Activated CD4-positive, alpha-beta T cell treated with anti-CD3 and anti-CD28 coated beads, Interleukin-2, amount 50 U/mL, for 24 hours (primary cell): ENCODE measurements at places on chromosomes 1 and 21.

GRCh38 chr1:66728021-66728420 is 24.2 kb upstream of the DYNLT5 start:
- DNase-seq: no peak

DNA sequence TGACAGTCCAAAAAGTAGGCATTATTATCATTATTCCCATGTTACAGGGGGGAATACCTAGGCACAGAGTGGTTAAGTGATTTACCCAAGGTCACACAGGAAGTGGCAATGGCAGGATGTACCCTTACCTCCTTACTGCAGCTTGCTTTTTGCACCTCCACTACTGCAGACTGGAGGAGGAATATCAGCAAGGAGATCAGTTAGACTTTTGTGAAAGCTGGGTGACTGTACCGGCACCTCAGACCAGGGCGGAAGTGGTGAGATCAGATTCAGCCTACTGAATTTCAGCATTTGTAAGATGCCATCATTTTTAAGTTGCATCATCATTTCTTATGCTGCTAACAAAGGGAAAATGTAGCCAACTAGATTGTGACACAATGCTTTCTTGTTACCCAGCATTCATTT is 4.5 kb downstream of the ADARB1 start:
- DNase-seq: peak; percentile 46

DNA sequence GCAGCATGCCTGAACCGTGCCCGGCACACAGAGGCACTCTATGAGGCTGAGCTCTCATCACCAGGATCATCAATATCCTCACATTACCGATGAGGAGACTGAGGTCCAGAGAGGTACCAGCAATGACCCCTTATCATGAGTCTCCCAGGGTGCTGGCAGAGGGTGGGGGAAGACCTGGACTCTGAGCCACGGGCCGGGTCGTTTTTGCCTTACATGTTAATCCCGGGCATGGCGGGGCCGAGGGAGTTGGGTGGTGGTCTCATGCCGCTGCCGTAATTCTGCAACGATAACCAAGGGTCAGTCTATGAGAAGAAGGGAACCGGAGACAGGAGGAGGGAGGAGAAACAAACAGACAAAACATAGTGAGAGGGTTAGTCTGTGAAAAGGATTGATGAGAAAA is 43.1 kb downstream of the MRPL37 start:
- no peak for DNase-seq

DNA sequence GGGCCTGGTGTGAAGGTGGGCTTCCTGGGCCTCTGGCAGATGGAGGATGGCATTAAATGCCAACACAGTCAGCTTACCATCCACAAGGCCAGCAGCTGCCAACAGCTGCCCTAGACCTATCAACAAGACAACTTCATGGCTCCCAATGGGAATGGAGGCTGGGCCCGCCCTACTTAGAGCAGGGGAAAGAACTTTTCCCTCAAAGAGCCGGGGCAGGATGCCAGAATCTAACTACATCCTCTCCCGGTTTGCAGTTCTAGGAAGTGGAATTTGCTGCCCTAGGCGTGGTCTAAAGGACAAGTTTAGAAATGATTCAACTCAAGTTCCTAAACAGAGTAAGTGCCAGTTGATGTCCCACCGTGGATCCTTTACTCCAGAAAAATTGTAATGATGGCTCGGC is 13.1 kb downstream of the ICMT start:
- no peak for DNase-seq

DNA sequence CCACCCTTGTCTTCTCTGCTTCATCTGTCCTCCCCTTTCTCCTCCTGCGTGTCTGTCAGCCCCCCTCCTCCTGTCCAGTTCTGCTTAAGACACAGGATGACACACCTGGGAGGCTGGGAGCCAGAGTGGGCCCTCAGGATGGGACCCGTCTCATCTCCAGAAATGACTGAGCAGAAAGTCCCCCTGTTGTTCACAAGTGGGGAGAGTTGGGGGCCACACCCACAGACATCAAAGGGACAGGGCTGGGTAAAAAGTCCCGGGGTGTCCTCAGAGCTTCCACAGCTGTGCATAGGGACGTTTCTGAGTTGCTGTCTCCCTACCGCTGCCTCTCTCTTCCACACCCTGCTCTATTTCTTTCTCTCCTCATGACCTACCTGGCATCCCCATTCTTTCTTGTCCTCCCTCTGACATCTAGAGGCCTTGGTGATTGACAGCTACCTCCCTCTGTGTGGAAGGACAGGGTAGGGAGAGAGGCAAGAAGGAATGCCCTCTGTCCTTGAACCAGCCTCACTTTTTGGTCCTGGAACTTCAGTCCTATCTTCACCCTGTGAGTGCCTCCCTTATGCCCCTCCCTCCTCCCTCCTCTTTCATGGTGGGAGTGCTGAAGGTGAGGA is 19.5 kb upstream of the SH2D2A start:
- DNase-seq: no peak

DNA sequence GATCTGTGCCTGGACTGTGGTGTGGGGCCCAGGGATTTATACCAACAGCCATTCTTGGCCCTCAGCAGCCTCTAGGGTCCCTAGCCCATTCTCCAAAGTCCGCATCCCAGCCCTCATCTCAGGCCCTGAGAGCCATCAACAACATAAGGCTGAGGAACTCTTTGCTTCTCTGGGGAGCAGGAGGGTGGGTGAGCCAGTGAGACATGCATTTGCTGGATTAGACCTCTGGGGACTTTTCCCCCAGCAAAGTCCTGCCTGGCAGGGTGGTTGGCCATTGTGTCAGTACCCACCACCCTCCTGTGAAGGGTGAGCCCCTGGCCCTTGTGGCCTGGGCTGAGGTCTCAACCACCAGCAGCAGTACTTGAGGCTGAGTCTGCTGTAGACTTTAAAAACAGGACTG is 24.2 kb upstream of the FAM20B start:
- no peak for DNase-seq

DNA sequence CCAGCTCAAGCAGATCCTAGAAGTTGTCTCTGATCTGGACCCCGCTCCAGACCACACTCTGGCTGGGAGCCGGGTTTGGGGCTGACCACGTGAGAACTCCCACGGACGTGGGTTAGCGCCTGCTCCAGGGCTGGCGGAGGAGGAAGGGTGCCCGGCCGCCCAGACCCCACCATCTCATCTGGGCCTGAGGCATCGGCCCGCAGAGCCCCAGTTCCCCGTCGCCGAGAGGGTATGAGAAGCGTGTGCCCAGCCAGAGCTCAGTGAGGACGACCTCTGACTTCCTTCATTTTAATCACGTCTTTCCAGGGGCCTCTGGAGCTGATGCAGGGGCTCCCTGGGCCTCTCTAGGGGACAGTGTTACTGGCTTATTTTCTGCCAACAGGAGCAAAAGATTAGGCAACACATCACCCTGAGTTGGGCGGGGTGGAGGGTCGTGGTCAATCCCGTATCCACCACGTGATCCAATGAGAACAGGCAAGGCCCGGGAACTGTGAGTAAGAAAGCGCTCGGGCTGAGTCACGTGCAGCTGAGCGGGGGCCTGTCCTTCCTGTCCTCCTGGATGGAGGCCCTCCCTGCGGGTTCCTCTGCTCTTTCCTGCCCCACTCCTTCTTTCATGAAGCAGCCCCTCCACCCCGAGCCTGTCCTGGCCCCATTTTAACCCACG is 81.1 kb downstream of the SIK1 start:
- DNase-seq: no peak

- DNase-seq: no peak
These were observed 14.5 kb downstream of the CFAP74 start for GRCh38 chr1:1989102-1989542.

DNA sequence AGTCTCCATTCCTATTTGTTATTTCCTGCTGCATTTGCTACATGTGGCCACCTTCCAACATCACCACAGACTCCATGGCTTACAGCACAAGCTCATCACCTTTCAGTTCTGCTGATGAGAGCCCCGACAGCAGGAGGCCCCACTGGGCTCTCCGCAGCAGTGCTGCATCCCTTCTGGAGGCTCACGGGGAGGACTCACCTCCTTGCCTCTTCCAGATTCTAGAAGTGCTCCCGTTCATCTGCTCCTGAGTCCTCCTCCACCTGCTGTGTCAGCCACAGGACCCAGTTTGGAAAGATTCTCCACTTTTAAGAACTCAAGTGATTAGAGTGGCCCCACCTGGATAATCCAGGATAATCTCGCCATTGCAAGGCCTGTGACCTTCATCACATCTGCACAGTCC is 167.6 kb downstream of the PCBP3 start:
- no peak for DNase-seq

DNA sequence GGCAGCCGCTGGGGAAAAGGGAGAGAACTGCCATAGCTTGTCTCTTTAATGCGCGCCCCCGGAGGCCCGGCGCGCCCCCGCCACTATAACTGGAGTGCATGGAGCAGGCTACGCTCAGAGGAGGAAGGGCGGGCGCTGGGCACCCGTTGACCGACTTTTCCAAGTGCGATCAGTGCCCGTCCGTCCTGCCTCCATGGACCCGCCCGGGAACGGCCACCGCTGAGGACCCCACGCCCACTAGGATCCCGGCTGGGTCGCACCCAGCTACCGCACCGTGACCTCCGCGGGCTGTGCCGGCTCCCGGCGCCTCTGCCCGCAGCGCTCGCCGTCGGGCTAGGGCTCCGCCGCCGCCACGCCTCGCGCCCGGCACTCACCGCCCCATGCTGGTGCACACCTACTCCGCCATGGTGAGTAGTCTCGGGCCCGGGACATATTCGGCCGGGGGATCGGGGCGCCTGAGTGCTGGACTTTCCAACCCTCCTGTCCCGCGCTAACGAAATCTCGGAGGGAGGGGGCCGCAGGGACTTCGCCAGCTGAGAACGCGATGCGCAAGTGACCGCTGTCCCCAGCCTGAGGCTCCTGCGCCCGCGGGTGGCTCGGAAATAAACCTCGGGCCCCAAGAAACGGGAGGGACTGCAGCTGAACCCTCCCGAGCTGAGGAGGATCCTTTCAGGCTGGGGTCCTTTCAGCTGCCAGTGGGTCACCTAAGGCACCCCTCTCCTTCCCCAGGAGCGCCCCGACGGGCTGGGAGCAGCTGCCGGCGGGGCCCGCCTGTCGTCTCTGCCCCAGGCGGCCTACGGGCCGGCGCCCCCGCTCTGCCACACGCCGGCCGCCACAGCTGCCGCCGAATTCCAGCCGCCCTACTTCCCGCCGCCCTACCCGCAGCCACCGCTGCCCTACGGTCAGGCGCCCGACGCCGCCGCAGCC is at the start of gene TFAP2E:
Gene TFAP2E, plus strand, starts transcription at position 117 of the 927 bp plus-strand sequence. Its CDS starts 264 bp downstream, at position 381.
- no peak for DNase-seq

DNA sequence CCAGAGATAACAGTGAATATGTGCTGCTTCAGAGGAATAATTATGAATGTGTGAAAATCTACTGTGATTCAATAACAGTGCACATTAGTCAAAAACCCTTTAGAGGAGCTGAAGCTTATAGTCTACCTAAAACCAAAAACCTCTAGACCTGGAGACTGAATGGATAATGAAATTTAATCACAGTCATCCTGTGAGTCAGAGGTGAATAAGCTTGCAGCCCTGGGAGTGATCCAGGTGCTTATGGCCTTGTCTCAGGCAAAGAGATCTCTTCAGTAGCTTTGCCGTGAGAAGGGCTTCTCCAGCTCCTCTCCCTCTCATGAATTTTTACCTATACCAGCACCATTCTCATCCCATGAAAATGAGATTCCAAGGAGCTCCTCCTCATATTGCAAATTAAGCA is 81.3 kb upstream of the RGS4 start:
- DNase-seq: no peak

DNA sequence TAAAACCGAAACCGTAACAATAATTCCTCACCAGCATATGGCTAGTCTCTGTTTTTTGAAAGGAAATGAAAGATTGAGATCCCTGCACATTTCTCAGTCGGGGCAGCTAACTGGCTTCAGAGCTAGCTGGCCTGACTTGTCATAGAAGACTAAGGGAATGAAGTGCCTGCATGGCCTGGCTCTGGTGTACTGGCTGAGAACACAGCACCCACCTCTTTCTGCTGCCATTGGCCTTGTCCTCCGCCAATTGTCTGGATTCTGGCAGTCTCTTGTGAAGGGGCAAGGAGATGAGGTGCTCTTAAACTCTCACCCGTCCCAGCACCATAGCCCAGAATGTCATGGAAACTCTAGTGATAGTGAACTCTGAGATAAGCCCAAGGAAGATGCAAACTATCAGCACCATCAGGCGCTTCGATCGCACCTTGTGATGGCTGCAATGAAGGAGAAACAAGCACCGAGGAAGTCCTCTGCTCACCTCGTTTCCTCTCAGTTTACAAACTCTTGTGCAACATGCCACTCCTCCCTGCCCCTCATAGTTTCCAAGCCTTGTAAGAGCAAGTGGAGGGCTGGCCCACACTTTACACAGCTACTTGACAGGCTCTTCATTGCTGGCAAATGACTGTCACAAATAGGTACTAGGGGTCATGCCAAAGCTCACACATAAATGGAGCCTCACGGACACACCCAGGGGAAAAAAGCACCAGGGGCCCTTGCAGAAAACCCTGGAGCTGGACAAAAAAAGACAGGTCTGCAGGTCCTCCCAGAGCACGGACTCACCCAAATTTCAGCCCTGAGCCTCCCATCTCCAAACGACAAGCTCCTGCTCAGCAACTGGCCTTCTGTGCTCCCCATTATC is 16.4 kb downstream of the INPP5B start:
- no peak for DNase-seq

- DNase-seq: no peak
These were observed 12.3 kb upstream of the LRRC8C start for GRCh38 chr1:89620664-89621063.

GRCh38 chr1:162022626-162023025 is 1.0 kb downstream of the OLFML2B start:
- DNase-seq: no peak

DNA sequence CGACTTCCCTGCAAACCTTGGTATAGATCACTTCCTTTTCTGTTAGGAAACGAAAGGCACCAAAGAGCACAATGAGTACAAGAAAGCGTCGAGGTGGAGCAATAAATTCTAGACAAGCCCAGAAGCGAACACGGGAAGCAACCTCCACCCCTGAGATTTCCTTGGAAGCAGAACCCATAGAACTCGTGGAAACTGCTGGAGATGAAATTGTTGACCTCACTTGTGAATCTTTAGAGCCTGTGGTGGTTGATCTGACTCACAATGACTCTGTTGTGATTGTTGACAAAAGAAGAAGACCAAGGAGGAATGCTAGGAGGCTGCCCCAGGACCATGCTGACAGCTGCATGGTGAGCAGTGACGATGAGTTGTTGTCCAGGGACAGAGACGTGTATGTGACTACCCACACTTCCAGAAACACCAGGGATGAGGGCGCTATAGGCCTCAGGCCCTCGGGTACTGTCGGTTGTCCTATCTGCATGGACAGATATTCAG is 18.5 kb downstream of the FAM89A start:
- DNase-seq: no peak

- DNase-seq: no peak
These were observed 89.7 kb downstream of the ATP5PO start for GRCh38 chr21:33825915-33826314.

DNA sequence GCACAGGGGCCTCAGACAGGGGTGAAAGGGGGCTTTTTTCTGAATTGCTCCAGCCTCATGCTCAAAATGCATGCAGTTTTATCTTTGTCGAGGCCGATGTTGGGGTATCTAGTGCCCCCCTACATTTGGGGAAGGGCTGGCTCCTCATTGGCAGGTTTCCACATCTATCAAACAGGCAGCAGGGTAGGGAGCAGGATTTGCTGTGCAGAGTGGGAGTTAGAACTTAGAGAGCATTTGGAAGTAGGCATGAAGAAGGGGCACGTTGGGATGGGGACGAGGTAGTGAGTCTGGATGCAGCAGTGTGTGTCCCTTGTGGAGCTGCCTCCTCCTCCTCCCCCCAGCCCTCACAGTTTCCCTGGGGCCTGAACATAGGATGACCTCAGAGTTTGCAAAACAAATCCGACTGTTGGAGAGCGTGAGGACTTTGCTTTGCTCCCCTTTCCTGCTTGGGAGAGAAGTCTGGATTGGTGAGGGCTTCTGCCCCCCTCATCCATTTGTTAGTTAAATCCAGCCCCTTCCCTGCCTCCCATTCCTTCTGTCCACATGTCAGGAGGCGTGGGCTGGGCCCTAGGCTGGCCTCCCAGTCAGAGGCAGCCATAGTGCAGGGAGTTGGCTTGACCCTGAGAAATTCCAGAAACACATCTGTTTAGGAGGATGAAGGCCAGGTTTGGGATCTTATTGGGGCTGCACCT is 36.9 kb upstream of the GPR37L1 start:
- DNase-seq: no peak
